PC-9 (cell line): ENCODE measurements at places on chromosomes 2 and 18. TPM values are rescaled to one million over a fixed set of nuclear protein-coding genes. Genes with fewer than 3 reads are reported as not detected.
A peak's percentile ranks its signal among the peaks of the same experiment; 100 is the strongest.

PRKAG3 gene
- total RNA-seq, result not detected in 2 replicates

UGT1A9 gene
- total RNA-seq, result not detected in 2 replicates

MC4R gene
- total RNA-seq, result not detected in 2 replicates

DNA sequence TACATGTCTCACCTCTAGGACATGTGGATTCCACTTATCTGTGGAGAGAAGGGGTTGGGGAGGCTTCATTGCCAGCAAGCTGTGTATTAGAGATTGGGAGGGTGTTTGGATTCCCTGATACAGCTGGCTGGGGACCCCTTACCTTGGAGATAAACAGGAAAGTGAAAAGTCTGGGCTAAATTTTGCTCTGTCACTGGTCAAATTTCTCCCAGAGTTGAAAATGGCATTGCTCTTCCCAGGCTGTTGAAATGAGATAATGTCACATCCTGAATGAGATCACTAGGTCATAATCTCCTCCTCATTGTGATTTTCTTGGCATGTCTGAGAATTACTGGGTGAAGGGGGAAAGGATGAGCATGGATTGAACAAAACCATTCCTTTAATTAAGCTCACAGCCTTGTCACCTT lies 265.0 kb upstream of the PARD3B start:
- DNase-seq, result no peak

DNA sequence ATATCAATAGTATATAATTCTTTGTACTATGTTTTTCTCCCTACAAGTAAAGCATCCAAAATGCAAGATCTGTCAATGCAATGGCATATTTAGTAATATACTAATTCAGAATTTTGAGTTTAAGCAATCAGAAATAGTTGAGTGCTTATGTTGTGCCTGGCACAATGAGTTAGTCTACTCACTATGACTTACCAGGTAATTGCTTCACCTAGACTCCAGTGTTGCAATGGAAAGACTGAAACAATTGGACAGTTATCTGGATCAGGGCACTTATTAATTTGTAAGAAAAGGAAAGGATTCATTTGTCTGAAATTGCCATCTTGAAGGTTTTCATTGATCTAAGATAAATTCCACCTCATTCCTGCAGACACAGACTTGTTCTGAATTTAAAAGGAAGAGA lies 97.6 kb upstream of the TCF4 start:
- no peak for DNase-seq

- DNase-seq, result no peak
Measured at GRCh38 chr2:238920053-238920452, 72.2 kb downstream of the TWIST2 start.

- DNase-seq, result peak; percentile 74
Measured at GRCh38 chr2:171160956-171161740, 455 bp upstream of the TLK1 start.

- DNase-seq, result no peak
Measured at GRCh38 chr2:58182527-58182926, 58.6 kb downstream of the FANCL start.

- no peak for DNase-seq
Measured at GRCh38 chr18:39838831-39839230, 2116.2 kb upstream of the PIK3C3 start.

DNA sequence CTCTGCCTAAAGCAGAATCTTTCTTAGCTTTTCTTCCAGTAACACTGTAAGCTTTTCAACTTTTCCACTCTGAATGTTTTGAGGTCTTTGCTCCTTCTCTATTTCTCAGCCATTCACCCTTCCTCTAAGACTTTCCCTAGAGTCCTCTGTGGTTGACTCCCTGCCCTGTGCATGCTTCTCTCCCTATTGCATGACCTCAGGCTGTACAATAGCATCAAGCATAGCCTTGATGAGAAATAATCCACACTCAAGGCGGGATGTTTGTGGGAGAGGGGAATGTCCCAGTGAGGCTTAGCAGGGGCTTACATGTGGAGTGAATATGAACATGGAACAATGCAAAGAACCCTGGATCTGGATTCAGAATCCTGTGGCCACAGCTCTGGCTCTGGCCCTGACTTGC lies 48.4 kb upstream of the IGFBP5 start:
- no peak for DNase-seq

DNA sequence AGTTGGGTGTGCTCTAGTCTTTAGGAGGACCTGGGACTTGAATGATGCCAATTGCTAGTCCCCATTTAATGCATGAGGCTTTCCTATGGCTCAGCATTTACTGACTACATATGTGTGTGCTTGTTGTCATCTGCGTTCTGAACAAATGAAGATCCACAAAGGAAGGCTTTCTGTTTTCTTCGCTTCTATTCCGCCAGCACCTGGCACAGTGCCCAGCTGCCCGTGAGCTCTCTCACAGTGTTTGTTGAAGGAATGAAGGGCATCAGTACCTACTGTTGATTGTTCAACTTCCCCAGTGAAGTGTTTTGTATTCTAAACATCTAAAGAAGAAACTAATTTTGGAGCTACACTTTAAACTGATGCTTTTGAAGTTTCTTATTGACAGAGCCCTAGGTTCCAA lies 122.4 kb upstream of the LINC00305 start:
- DNase-seq, result no peak

GRCh38 chr18:63220903-63221302 lies 98.7 kb downstream of the BCL2 start:
- DNase-seq, result no peak

- DNase-seq, result no peak
Measured at GRCh38 chr18:80229766-80230745, 17.3 kb downstream of the PARD6G start.

- no peak for DNase-seq
Measured at GRCh38 chr2:109379507-109379906, 234.3 kb downstream of the SEPTIN10 start.

- DNase-seq, result no peak
Measured at GRCh38 chr2:182049372-182050148, 63.9 kb downstream of the PPP1R1C start.
